ENCODE measurements at places on chromosomes 4 and X.
A peak's percentile ranks its signal among the peaks of the same experiment; 100 is the strongest.

DNA sequence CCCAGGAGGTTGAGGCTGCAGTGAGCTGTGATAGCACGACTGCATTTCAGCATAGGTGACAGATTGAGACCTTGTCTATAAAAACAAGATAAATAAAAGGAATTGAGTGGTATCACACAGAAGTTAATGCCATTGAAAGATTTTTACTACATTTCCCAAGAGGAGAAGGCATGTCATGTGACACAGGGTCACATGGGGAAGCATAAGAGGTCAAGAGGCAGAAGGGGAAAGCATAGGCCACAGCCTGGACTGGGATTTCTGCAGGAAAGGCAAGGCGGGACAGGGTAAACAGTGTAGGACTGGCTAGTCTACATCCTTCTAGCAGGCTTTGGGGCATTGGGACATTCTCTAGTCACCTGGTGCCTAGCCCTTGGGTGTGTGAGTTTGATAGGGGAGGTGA, 88.6 kb downstream of the PDGFRA start:
- DNase-seq = no peak

DNA sequence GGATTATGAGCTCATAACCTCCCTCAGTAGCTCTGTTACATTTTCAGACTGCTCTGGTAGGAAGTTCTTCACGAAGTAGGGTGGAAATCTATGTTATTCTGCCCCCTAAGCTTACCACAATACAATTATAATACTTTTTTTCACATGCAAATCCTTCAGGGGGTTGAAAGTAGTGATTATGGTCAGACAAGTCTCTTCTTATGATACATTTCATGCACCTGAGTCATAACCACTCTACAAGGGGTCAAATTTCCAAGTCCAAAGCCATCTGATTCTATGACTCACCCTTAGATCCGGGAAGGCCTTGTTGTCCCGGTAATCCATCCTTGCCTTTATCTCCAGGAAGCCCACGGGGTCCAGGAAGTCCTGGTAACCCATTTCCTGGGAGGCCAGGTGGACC, 95.2 kb downstream of the ATG4A start:
- no peak for DNase-seq

- no peak for DNase-seq
These were observed 495.7 kb downstream of the RAPGEF2 start for GRCh38 chr4:159598602-159599001.

GRCh38 chrX:87397103-87397886, 120.3 kb upstream of the KLHL4 start:
- DNase-seq = no peak

DNA sequence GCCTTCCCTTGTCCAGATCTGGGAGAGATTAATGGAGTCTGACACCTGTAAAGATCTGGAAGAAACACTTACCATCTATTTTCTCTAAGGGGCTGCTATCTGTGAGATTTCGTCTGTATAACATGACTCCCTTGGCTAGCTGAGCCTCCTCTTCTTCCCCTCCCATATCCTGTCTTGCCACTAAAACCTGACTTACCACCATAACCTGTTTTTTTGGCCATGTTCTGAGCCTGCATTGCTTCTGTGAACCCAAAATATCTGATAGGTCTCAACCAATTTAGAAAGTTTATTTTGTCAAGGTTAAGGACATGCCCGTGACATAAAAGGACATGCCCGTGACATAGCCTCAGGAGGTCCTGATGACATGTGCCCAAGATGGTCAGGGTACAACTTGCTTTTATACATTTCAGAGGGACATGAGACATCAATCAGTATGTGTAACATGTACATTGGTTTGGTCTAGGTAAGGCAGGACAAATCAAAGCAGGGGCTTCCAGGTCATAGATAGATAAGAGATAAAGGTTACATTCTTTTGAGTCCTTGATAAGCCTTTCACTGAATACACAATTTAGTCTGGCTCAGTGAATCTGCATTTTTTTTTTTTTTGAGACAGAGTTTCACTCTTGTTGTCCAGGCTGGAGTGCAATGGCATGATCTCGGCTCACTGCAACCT, 11.4 kb downstream of the MGST2 start:
- DNase-seq = no peak

- DNase-seq = no peak
These were observed 251.8 kb downstream of the TENM3 start for GRCh38 chr4:182495031-182495430.

- DNase-seq = no peak
These were observed 26.9 kb upstream of the BMP3 start for GRCh38 chr4:81003597-81004111.

DNA sequence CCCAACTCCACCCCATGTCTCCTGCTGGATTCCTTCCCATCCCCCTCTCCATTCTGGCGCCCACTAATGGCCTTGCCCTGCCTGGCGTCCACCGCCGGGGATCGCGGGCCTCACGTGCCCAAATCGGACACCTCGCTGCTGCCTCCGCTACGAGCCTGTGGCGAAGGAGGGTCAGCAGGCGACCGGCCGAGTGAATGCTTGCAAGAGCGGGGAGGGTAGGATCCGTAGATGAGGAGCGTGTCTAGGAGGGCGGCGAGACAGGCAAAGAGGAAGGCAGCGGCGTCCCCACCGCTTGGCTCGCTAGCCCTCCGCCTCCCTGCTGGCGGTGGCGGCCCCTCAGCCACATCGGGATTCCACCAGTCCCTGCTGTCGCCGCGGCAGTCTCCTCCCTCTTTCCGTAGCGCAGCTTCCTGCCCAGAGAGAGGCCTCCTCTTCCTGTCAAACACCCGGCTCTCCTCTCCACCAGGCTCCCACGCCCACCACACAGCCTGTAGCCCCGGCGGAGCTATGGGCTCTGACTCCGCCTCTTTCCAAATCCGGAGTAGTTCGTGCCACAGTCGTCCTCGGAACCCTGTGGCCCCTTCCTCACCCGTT, at the start of gene SPIN2B:
Gene SPIN2B (minus strand): TSS at position 387 of the 594 bp plus-strand sequence.
- DNase-seq = peak; percentile 59

GRCh38 chr4:155789391-155789790, 30.6 kb downstream of the GUCY1B1 start:
- DNase-seq = no peak

DNA sequence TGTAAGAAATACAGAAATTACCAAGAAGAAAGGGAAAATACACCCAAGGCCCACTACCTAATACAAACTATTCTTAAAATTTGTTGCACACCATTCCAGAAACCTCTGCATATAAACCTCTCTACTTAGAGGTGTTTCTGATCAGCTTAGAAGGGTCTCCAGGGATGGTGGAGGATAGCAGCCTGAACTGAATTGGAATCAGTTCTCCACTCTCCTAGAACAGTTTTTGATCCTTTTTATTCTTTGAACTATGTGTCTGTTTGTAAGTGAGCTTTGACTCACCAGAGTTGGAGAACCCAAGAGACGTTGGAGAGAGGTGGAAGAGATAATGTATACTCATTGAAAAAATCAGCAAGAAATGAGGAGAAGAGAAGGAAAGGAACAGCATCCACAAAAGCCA, 96.6 kb upstream of the OTUD4 start:
- DNase-seq = no peak

DNA sequence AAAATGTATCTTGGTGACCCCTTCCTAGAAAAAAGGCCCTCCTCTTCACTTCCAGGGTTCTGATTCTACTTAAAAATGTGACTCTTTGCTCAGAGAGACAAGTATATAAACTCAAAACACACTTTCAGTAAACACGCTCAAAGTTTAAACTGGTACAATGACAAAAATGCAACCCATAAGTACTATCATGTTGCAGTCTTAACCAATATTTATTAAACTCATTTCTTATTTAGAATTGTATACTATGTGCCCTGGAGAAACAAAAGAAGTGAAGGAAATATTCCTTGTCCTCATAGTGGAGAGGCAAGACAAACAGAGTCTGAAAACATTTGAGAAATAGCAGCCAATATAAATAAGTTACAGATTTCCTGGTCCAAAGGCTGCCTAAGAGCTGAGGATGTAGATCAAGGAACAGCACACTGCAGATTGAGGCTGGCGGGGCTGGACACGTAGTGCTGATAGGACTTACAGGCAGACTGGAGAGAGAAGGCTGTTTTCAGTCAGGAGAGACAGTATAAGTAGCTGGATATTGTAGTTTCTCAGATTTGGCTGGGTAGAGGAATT, 39.1 kb upstream of the ANXA3 start:
- DNase-seq = no peak

DNA sequence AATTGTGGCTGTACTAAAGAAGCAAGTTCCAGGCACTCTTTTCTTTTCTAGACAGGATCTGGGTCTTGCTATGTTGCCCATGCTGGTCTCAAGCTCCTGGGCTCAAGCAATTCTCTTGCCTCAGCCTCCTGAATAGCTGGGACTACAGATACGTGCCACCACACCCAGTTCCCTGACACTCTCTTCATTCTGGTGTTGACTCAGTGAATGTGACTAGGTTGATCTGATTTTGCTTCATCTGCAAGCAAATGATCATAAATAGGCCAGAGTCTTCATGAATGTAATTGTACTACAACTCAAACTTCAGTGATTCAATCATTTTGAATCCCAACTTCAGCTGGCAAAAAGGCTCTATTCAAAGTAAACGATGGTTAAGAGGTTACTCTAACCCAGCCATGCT, 78.5 kb downstream of the APBB2 start:
- no peak for DNase-seq

All from neural crest cell (in vitro differentiated cells).